NCI-H1105 (cell line): ENCODE measurements at places on chromosomes 2 and 18.

DNA sequence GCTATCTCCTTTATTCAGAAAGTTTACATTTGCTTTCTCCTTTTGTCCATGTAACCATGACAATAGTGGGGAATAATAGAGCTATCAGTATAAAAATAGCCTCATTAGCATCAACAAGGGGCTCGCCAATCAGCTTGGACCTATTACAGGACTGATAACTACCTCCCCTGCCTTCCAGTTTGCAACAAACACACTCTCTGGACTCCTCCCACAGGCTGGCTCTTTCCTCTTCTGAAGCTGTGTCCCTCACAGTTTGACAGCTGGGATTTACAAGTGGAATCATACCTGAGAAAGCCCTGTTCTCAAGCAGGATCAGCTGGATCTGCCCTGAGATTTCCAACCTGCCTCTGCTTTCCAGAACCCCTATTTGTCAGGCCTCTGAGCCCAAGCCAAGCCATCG is 162.5 kb downstream of the GRB14 start:
- DNase-seq, result peak; percentile 2

DNA sequence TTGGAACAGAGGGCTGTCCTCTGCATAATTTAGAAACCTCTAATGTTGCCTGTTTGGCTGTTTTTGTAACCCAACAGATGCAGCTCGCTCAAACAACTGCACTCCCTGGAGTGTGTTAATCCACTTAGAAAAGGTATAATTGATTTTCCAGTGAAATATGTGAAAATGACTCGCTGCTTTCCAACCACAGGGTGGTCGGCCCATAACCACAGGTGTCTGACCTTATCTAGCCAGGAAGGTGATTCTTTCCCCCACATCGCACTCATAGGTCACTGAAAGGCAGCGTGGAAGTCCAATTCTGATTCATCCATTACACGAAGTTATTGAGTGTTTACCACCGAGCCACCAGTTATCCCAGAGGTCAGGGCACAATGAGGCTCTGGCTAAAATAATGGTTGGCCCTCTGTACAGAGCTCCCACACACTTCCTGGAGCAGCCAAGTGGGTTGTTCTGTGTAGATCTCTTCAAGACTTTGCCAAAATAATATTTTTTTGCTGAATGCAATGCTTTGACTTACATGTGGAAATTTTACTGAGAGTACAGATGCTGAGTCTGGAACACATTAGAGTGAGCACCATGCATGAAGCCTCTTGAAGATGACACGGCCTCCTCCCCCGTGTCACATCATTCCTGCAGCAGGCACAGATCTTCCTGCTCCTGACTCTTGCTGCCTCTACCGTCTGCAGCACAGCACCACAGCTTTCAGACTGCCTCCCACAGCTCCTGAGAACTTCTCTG is 396.2 kb downstream of the ZNF516 start:
- no peak for DNase-seq

GRCh38 chr18:50751947-50752346 is 67.9 kb downstream of the MRO start:
- no peak for DNase-seq

DNA sequence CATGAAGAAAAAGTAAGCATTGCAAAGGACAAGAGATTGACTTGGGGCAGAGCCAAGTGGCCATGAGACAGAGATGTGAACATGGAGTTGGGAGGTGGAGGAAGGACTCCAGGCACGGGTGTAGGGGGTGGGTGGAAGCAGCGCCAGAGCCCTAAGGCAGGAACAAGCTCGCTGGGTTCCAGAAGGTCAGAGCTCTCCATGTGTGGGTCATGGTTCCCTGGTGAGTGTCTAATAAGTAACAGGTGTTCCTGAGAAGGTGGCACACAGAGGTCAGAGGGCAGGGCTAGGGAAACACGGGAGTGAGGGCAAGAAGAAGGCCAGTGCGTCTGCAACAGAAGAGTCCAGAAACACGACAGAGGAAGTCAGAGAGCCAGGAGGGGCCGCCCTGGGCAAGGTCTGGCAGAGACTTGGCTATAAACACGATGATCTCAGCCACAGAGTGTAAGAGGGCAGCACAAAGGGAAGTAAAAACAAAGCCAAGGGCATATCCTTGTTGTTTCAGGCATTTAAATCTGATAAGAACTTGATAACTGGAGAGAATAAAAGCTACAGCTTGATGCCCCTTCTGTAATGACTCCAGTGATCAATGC is 260.8 kb downstream of the TGIF1 start:
- no peak for DNase-seq

DNA sequence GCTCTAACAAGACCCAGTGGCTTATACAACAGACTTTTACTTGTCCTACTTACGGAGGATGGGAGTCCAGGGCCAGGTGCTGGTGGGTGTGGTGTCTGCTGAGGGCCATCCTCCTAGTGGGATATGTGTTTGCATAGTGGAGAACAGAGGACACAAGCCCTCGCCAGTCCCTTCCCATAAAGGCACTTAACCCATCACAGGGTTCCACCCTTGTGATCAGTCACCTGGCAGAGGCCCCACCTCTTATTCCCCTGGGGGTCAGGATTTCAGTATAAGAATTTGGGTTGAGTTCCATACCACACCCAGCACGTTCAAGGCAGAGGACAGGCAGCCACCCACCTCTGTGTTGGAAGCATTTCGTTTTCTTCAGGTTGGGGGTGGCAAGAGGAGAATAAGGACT is 259.0 kb downstream of the AGAP1 start:
- DNase-seq, result no peak

- no peak for DNase-seq
Observed at GRCh38 chr2:47177043-47177565, 22.0 kb upstream of the STPG4 start.

DNA sequence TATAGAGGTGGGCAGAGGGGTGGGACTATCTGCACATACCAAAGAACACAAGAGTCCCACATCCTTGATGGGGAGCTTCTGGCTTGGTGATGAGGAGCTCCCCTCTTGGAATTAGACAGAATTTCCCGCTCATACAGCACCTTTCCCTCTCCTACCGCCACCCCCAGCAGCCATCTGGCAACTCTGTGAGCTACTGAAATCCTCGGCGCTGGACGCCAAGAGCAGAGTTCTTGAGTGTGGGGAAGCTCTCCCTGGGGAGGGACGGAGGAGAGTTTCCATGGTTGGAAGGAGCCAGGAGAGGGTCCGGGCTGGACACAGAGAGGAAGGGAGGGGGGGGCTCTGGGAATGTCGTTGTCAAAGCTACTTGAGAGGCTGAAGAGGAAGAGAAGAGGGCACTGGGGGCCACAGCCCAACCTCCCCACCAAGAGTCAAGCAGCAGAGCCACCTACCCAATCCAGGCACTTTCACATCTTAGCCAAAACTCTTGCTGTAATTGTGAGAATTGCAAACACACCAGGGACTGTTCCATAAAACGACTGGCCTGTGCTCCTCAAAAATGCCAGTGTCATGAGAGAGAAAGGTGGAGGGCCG is 89.4 kb upstream of the MCFD2 start:
- no peak for DNase-seq

GRCh38 chr18:12336887-12337286 is 28.8 kb downstream of the TUBB6 start:
- DNase-seq, result peak; percentile 32

GRCh38 chr18:5253910-5254309 is 41.6 kb downstream of the ZBTB14 start:
- DNase-seq, result no peak

GRCh38 chr2:27959496-27959895 is 69.0 kb downstream of the BABAM2 start:
- DNase-seq, result no peak

DNA sequence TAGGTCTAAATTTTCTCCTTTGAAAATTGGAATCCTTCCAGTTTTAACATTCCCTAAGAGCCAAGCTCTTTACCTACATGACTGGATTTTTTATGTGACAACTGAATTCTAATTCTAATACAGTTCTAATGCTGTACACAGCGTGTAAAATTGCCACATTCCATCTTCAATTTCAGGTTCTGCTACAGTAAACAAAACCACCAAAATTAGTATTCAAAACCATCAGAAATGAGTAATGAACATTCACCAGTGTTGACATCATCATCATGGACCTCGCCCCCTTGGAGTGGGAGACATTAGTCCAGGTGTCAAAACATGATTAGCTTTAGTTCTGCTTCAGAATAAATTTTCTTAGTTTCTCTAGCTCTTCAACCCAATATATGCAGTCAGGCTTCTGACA is 133.6 kb downstream of the MBD2 start:
- no peak for DNase-seq
